ENCODE measurements at places on chromosomes 1 and 21. TPM values are rescaled to one million over a fixed set of nuclear protein-coding genes. Genes with fewer than 3 reads are reported as not detected.

GRCh38 chr1:2084306-2084705 is 34.1 kb downstream of the PRKCZ start:
- no peak overlapping the region for H3K4me3 ChIP-seq
- H3K27me3 ChIP-seq: no peaks in the 10 kb centered on the region
- H3K27ac ChIP-seq: no peak overlapping the region
- no peaks in the 10 kb centered on the region for H3K36me3 ChIP-seq
- DNase-seq: no peak

- no peak overlapping the region for H3K4me3 ChIP-seq
- H3K27me3 ChIP-seq: no peaks in the 10 kb centered on the region
These were observed 465.9 kb downstream of the NPHP4 start for GRCh38 chr1:5526385-5526750.

DNA sequence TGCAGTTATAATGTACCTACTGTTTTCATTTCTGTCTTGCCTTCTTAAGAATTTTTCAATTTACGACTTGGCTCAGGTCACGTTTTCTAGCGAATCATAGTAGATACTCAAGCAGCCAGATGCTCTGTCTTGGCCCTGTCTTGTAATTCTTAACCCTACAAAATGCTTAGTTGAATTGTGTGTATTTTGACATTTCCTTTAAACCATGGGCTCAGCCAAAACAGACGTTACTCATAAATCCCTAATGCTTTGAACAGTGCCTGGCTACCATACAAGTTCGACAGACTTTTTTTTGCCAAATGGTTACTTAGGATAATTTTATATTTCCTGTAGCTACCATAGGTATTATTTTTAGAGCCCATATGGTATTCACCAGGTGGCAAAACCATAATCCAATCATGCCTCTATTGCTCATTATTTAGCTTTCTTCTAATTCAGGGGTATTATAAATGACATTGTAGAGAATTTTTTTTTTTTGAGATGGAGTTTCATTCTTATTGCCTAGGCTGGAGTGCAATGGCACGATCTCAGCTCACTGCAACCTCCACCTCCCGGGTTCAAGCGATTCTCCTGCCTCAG is 54.3 kb downstream of the KCNK1 start:
- H3K36me3 ChIP-seq: no peaks in the 10 kb centered on the region
- no peaks in the 10 kb centered on the region for H3K27me3 ChIP-seq
- no peak overlapping the region for H3K27ac ChIP-seq

AKT3 gene
- 36.4 TPM for total RNA-seq

GRCh38 chr1:22388671-22389450 is 62.8 kb upstream of the ZBTB40 start:
- H3K36me3 ChIP-seq: no peaks in the 10 kb centered on the region
- DNase-seq: no peak
- no peaks in the 10 kb centered on the region for H3K27me3 ChIP-seq
- H3K4me1 ChIP-seq: 0 out of 2 replicates have a peak, but pooled peaks cover 2% of the 10 kb centered on the region
- H3K4me3 ChIP-seq: no peak overlapping the region
- no peak overlapping the region for H3K27ac ChIP-seq

DNA sequence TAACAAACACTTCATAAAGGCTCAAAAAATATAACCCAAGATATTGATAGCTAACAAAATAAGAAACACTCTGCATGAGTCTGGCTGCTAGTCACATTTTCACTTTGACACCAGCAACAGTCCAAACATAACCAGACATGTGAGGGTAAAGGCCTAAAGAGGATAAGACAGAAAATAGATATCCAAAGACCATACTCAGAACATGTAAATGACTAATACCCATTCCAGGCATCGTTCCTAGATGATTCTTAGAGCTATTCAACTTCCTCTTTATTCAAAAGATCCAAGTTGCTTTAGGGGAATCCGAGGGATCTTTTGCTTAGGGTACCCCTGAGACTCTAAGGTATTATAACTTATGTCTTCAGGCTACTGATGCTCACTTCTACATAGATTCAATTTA is 5.1 kb downstream of the COL24A1 start:
- H3K4me3 ChIP-seq: no peak overlapping the region
- H3K27me3 ChIP-seq: peaks cover 28% of the 10 kb centered on the region
- no peak for DNase-seq
